Activated T-helper 1 cell treated with anti-CD3 and anti-CD28 coated beads, Interleukin-2, amount 50 U/mL, for 16 hours (primary cell): ENCODE measurements at places on chromosomes 6 and 20.

- no peak for DNase-seq
Observed at GRCh38 chr6:36539814-36540568, 7.3 kb downstream of the STK38 start.

- no peak for DNase-seq
Observed at GRCh38 chr6:78570044-78570443, 297.3 kb upstream of the IRAK1BP1 start.

DNA sequence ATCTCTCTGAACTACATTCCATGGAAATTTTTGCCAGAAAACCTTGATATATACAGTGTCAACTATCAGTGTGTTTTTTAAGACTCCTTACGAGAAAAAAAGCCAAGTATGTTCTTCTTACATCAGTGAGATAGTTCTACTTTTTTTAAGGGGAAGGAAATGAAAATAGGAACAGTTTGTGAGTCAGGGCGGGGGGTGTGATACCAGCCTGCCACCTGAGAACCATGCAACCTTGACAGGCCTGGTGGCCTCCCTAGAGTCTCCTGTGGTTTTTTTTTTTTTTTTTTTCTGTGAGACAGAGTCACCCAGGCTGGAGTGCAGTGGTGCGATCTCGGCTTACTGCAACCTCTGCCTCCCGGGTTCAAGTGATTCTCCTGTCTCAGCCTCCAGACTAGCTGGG, 96.3 kb upstream of the GCM1 start:
- DNase-seq: no peak

- DNase-seq: no peak
Observed at GRCh38 chr6:111565326-111566221, 40.1 kb downstream of the TRAF3IP2 start.

DNA sequence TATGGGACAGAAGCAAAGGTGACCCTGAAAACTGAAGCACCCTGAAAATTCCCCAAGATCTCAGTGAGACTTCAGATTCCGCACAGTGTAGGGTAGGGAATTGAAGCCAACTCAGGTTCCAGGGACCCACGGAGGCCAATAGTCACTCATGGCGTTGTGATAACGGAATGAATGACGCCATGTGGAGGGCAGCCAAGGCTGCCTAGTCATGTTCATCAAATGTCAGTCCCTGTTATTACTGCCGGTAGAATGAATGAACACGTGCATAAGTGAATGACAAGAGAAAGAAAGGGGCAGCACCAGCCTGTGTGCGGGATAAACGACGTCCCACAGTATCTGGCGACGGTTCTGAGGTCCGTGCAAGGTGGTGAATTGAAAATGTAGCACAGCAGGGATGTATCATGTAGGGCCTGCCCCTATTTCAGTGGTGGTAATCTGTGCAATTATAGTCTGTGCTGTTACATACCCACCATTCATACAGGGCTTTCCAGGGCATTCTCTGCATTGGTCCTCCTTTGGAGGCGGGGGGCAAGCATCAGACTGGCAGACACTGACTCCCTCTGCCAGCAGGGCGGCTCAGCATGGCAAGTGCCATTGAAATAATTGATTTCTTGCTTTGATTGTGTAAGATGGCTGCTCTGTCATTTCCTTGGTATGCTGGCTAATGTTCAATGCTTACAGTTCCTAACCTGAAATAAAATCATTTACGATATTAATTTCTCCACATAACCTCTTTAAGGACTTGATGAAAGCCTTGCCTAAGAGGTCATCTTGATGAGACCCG, 386.9 kb downstream of the CDH4 start:
- no peak for DNase-seq

GRCh38 chr6:4707011-4707410, 69.2 kb upstream of the CDYL start:
- DNase-seq: no peak

DNA sequence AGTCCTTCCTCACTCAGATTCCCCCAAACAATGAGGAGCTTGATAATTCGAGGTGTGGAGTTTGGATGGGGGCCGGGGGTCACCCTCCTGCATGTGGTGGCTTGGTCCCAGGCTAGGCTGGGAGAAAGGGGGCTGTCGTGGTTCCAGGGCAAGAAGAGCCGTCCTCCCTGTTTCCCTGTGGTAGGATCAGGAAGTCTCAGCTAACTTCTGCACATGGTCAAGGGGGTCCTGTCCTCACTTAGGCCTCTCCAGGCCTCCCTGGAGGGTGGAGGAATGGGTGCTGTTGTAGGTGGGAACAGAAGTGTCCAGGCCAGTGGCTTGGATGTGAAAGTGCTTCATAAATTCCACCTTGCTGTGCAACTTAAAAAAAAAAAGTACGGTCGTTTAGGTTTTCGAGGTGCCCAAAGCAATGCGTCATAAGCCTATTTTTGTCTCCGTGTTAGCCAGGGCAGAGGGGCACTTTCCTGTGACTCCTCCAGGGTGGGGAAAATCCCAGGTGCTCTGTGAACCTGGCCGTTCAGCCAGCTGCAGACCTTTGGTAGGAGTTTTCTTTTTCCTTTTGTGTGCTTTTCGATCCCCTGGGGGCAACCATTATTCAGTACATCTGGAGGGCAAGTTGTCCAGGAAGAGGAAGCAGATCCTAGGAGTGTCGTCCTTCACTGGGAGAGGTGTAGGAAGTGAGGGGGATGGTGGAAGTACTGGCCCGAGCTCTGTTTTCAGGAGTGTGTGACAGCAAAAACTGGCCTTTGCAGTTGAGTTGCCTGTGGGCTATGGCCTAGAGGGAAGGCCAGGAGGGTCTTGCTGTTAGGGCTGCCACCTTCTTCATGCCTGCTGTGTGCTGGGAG, 9.6 kb downstream of the IGF2R start:
- DNase-seq: no peak

- no peak for DNase-seq
Observed at GRCh38 chr6:15268137-15268908, 22.5 kb downstream of the JARID2 start.

GRCh38 chr6:130505808-130506598, 140.2 kb downstream of the TMEM200A start:
- no peak for DNase-seq

DNA sequence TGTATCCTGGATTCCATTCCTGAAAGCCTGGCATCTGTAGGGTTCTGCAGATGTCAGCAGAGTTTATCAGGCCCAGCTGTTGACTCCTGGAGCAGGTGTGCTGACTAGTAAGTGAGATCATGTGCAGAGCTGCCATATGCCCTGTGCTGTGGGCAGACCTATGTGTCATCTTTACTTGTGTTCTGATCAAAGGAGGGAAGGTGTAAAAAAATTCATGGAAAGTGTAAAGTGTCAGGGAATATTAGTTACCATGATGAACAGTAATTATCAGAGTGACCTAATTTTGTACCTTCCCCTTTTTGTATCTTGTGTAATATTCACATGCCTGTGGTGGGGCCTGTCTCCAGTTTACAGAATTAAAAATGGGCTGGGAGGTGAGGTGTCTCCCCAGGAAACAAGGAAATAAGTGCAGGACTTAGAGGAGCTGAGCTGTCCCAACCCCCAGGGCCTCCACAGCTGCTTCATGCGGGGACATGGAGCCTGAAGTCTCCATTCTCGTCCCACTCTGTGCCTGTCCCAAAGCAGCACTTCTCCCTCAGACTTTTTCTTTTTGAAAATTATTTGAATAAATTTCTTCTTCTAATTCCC, 148.2 kb upstream of the GGTLC1 start:
- no peak for DNase-seq

GRCh38 chr6:3314176-3314575, 55.4 kb downstream of the PSMG4 start:
- DNase-seq: no peak

DNA sequence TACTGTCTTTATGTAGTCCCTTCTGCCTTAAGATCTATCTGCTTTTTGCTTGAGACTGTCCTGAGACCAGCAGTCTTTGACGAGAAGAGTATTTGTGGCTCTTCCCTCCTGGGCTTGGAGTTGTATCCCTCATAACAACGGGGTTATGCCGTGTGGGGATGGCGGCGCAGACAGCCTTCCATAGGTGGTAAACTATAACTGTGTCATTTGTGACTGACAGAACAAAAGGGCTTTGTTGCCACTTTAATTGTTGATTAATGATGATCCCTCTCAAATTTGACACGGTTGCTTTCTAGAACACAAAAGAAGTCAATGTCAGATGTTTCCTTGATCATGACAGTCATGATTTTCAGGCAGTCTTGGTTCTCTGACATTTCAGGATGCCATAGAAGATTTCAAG, 196.6 kb downstream of the JARID2 start:
- DNase-seq: no peak

- no peak for DNase-seq
Observed at GRCh38 chr20:25083773-25084625, 2.1 kb upstream of the VSX1 start.
